Activated T-cell treated with anti-CD3 and anti-CD28 coated beads for 4 hours (primary cell): ENCODE measurements at places on chromosomes 3 and 15.
A peak's percentile ranks its signal among the peaks of the same experiment; 100 is the strongest.

DNA sequence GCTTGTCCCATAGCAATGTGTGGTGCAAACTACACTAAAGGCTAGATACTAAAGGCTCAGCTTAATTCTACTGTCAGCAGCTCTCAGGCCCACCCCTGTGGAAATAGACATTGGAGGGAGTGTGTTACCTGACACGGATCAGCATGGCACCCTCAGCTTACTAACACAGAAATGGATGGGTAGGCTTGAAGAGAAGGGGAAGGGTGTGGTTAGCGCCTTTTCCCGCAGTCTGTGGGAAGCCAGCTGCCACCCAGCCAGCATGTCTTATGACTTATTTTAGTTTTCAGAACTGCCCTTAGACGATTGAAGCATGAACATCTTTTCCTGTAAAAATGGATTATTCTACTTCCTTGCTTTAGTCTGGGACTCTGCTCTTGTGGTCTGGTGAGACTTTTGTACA is 25.8 kb upstream of the ADPGK start:
- DNase-seq, result no peak

DNA sequence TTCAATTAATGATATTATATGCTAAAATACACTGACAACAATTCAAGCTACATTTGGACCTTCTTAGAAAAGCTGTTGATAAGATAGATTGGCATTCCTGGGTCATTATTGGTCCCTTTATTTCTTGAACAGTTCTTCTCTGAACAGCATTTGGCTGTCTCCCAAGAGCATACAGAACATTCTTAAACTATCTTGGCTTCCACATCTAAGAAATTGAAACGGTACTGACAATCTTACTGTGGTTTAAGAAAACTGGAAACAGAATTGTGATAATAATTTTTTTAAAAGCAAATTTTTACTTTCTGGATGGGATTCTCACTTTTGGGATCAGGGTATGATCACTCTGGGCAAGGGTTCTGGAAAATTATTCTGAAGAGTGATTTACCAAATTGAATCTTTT is 161.7 kb upstream of the ZNF385D start:
- no peak for DNase-seq

- DNase-seq, result no peak
These were observed at the start of gene LRRC15 for GRCh38 chr3:194369522-194370279. Gene LRRC15 (minus strand): TSS chr3:194369743. CDS start chr3:194361043, 8,700 bp downstream.

DNA sequence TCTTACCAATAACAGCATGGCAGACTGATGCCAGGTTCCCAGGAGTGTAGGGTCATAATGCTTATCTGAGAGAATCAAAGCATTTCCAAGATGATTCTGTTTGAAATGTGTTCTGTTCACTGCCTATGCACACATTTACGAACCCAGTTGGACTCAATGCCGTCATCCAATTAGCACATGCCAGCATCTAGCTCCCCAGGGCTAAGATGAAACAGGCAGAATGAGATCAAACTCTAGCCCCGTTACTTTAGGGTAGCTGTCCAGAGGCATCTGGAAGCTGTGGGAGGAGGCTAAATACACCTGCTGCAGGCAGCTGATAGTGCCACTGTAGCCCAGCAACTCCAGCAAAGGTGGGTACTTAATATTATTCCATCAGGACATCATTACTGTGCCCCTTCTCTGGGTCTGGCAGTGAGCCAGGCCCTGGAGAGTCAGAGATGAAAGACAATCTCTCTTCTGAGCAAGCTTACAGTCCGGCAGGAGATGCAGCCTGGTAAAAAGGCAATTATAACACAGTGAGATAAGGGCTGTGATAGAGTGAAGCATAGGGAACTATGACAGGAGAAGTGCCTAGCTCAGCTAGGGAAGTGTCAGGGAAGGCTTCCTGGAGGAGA is 156.4 kb upstream of the PPP2R3A start:
- no peak for DNase-seq

GRCh38 chr3:139267300-139268246 is 76.2 kb upstream of the MRPS22 start:
- no peak for DNase-seq

DNA sequence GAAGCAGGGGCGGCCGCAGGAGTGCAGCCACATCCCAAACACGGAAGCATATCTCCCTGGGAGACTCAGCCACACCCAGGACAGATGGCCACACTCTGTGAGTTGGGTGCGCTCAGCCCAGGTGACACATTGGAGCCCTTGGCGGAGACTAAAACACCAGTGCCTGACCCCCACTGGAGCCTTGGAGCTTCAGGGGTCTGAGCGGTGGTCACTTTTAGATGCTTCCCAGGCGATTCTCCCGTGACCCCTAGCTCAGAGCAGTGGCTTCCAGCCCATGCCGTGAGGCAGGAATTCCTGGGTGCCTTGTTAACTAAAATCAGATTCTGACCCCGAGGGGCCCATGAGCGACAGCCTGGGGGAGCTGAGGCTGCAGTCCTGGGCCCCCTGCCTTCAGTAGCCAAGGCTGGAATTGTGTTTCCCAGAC is 54.5 kb downstream of the PLXNA1 start:
- DNase-seq, result no peak

DNA sequence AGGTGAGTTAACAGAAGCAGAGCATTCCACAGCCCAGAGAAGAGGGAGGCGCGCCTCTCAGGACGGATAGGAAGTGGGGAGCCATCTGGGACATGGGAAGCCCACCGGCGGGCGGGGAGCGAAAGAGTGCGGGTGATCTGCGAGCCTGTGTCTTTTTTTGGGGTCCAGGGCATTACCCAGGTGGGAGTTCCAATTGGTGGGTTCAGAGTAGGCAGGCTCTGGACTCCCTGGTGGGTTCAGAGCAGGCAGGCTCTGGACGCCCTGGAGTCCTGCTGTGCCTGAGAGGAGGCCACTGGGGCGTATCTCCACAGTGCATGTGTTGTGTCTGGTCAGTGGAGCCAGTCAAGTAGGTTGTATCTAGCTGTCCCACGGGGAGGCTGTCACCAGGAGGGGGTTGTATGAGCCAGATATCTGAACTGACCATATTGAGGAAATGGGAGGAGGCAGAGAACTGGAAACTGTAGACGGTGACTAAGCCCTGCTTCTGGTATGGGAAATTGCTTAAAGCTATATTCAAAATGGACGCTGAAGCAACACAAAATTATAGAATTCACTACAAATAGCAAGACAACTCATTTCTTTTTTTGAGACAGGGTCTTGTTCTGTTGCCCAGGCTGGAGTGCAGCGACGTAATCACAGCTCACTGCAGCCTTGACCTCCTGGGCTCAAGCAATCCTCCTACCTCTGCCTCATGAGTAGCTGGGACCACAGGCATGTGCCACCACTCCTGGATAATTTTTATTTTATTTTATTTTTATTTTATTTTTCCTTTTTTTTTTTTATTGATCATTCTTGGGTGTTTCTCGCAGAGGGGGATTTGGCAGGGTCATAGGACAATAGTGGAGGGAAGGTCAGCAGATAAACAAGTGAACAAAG is 34.5 kb upstream of the CHST2 start:
- no peak for DNase-seq

DNA sequence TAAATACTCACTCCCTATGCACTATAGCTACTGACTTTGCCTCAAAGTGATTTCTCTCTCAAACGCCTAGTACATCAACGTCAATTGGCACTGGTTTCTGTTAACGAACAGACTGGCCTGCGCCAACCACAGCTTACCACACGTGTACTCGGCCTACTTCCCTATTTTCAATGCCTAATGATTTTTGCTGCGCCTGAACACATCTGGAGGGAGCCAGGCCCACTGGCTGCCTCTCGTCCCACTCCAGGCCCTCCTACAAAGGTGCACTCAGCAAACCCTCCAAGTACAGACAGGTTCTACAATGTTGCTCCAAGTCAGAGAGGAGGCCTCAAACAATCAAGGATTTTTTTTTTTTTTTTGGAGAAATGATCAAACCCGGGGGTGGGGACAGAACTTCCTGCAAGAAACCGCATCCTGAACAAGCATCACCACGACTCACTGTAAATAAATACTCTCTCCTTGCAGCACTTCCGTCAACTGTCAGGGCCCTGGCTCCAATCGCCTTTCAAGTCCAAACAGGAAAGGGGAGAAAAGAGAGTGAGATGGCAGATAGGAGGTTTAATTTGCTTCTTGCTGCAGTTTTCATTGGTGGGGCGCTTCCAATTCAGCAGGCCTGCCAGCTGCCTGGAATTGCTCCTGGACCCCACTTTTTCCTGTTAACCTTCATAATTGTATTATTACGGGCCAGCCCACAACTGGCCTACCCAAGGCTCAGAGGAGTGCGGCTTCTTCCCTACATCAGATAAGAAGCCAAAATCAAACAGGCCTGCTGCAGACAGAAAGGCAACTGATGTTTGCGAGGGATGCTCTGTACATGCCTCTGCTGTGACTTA is 139.3 kb downstream of the FOXP1 start:
- DNase-seq, result peak; percentile 46

DNA sequence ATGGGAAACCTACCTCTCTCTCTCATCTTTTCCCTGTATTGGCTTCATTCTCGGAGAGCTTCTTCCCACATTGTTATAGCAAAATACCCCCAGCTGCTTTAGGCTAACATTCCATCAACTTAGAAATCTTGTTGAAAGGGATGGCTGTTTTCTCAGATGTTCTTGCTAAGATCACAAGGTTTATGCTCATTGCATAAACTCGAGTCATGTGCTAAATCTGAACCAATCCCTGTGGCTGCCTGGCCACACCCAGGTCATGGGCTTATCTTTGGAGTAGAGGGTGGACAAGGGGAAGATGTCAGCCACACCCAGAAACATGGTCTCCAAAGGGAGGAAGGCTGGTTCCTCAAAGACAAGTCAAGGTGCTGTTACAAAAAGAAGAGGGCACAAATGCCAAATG is 150.6 kb upstream of the UMPS start:
- no peak for DNase-seq

DNA sequence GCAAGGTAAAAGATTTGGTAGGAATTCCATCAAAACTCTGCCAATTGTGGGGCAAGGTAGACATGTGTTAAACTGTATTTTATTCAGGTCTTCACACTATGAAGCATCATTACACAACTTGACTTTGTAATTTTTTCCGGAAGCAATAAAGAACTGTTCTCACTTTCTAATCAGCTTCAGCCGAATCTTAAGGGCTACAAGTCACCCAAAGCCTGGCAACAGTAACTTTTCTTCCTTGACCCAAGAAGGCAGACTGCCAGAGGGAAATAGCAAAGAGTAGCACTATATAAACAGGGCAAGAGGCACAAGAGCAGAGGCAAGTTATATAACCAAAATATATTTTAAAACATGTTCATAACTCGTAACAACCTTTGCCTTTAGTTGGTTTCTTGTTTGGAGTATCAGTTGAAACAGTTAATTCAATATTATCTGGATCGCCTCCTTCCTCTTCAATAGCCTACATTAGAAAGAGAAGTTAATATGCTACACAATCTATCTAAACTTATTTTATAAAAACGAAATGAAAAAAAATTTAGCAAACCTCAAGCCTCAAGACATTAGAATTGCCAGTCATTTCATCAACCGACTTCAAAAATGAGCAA is 1.4 kb downstream of the SLTM start:
- no peak for DNase-seq

DNA sequence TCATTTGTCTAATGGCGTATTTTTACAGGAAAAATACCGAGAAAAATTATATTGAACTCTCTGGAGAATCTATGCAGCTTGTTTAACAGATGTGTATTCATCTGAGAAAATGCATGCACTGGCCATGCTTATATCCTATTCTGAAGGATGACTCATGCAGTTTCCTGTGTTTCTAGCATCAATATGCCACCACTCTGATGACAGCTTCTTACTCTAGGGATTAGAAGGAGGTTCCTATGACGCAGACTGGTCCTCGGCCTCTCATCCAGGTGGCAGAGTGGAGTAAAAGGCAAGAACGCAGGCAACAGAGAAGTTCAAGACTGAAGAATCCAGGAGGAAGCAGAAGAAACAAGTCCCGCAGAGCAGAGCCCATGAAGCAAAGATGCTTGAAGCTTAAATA is 910.0 kb upstream of the ROBO1 start:
- DNase-seq, result no peak

DNA sequence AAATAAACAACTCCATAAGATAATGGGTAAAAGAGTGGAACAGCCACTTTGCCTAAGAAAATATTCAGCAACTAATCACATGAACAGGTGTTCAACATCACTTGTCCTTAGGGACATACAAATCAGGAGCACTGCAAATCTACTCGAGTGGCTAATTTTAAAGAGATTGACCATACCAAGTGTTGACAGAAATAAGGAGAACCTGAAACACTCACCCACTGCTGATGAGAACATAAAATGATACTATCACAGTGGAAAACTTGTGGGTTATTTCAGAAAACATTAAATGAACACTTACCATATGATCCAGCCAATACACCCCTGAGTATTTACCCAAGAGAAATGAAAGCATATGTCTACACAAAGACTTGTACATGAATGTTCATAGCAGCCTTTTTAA is 70.5 kb downstream of the GABRB3 start:
- DNase-seq, result no peak
